Fibroblast of skin of left quadriceps (primary cell): ENCODE measurements at places on chromosomes 7 and 10.

GRCh38 chr7:147646568-147646967 is 944.0 kb upstream of the C7orf33 start:
- no peak for DNase-seq

DNA sequence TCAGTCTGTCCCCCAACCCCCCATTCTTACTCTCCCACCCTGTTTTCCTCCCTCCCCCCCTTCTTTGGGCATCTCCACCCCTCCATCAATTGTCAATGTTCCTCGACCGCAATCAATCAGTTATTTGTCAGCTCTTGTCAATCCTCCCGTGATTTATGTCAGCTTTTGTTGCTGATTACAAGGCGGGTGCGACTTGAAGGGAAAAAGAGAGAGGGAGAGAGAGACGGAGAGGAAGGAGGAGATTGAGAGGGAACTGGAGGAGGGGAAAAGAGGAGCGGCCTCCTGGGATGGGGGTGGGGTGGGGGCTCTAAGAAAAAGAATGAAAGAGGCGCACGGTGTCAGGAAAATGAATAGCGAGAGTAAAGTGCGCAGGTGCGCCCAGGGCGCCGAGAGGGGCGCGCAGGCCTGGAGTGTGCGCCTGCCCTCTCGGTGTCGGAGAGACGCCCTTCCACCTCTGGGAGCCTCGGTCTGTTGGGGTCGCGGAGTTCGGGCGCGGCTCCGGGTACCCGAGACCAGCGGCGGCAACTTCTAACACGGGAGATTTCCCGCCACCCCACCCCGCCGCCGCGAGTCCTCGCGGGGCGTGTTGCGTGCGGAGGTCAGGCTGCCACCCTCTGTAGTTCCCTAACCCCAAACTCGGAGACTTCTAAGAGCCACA is 1.1 kb upstream of the ZNF503 start:
- DNase-seq, result no peak

- DNase-seq, result no peak
These were observed 67.1 kb downstream of the TNS3 start for GRCh38 chr7:47514818-47515217.

DNA sequence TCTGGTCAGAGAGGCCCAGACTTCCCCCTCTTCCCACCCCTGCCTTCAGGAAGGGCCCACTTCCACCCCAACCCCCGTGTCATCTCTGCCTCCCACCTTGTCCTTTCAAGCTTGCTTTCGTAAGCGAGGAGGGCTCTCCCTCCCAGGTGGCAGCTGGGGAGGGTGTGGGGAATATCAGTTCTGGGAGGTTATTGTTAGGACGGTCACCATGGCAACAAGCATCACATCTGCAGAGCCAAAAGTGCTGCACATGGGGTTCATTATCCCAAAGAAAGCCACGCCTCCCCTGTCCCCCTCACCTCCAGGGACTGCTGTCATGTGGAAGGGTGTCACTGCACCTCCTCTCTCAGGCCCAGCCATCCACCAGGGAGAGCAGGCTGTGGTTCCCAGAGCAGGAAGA is 2.6 kb upstream of the CAMK2B start:
- no peak for DNase-seq

DNA sequence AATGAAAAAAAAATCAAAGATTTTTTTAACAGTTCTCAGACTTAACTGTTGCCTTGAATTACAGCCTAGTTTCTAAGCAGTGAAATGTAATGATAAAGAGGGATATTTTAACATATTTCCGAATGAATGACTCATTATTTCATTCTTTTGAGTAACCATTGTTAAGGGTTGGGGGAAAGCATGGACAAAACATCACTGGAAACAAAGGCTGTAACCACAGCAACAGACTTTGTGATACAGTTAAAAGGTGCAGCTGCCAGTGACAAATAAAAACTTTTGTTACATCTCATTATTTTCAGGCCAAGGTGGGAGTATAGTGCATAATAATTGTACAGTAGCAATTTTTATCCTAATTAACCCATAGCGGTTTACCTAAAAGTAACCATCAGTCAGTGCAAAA is 172.6 kb downstream of the LRRTM3 start:
- DNase-seq, result no peak

DNA sequence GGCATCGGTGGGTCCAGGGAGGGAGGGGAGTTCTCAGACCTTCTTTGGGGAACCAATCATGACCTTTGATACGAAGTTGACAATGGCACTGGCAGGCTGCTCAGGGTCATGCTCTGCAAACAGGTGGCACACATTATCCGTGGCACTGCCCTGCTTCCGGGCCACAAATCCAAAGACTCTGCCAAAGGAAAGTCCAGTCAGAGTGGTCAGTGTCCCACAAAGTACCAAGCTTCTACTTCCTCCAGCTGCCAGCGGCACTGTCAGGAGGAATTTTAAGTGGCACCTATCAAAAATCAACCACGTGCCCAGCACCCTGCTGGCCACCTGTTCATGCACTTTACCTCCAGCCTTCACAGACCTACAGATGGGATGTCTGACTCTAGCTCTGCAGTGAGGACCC is 303.9 kb downstream of the TNS3 start:
- DNase-seq, result no peak

DNA sequence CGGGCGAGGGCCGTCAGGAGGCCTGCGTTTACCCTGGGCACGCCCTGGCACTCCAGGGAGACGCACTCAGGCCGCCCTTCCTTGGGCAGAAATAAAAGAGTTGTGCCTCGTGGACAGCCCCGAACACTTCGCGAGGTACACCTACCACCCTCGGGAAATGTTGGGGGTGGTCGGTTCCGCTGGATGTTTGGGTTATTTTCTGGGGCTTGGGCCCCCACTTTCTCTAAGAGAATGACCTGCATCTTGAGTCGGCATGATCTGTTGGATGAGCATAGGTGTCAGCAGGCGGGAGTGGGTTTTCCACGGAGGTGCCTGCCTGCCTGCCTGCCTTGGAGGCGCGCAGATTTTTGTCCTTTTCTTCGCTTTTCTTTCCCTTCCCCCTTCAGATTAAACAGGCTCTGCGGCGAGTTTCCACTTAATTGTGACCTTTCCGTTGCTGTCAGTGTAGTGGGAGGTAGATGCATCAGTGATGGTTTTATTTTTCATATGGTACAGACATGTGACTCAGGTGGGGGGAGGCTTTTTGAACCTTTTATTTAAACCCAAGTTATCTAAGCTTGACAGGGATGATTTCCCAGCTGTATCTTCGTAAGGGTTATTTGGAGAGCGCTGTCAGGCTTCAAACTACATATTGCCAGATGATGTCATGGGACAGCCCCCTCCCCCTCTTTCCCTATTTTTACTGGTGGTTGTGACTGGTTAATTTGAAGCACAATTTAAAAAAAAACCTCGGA is 661 bp downstream of the HECTD2 start:
- no peak for DNase-seq

DNA sequence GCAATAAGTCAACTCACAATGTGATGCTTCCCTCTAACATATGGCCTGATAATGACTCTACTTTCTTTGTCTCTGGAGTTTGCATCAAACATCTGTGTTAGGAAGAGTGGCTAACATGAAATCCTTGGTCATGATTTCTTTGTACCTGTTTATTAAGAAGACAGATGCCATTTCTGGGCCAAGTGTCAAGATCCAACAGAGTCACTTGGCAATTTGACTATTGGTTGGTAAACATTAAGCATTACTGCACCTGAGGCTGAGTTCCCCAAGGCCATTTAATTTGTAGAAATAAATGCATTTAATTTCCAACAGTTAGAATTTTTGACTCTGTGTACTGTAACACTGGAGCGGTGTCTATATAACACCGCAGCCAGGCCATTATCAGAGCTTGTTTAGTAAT is 403.7 kb downstream of the GALNT17 start:
- DNase-seq, result no peak

GRCh38 chr10:93601146-93601773 is at the start of gene RBP4:
TSS of gene RBP4 (minus strand) at chr10:93601235. CDS start at chr10:93601028, 207 bp downstream.
- no peak for DNase-seq

DNA sequence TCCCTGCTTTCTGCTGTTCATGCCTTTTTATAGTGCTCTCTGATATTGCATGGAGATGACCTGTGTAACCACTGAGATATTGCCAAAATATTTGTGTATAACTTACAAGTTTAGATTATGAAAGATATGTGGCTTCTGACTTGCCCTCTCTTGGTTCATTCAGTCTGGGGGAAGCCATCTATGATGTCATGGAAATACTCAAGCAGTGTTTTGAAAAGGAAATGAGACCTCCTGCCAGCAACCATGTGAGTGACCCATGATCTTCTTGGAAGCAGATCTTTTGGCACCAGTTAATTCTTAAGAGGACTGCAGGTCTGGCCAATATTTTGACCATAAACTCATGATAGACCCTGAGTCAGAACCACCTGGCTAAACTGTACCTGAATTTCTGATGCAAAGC is 183.0 kb downstream of the THSD7A start:
- no peak for DNase-seq

DNA sequence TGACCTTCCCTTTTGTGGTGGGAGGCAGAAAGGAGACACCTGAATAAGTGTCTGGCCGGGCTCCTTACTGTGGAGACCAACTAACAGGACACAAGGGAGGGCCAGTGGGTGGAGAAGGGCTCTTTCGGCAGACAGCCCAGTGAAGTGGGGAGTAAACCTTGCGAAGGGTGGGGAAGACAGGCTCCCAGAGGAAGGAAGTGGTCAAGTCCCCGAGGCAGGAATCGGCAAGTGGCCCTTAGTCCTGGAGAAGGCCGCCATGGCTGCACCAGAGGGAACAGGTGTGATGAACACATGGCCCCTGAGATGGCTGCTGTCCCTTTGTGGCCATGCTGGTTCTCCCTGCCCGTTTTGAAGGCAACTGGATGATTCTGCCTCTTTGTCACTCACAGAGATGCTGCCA is 187.2 kb upstream of the IGFBP3 start:
- no peak for DNase-seq

DNA sequence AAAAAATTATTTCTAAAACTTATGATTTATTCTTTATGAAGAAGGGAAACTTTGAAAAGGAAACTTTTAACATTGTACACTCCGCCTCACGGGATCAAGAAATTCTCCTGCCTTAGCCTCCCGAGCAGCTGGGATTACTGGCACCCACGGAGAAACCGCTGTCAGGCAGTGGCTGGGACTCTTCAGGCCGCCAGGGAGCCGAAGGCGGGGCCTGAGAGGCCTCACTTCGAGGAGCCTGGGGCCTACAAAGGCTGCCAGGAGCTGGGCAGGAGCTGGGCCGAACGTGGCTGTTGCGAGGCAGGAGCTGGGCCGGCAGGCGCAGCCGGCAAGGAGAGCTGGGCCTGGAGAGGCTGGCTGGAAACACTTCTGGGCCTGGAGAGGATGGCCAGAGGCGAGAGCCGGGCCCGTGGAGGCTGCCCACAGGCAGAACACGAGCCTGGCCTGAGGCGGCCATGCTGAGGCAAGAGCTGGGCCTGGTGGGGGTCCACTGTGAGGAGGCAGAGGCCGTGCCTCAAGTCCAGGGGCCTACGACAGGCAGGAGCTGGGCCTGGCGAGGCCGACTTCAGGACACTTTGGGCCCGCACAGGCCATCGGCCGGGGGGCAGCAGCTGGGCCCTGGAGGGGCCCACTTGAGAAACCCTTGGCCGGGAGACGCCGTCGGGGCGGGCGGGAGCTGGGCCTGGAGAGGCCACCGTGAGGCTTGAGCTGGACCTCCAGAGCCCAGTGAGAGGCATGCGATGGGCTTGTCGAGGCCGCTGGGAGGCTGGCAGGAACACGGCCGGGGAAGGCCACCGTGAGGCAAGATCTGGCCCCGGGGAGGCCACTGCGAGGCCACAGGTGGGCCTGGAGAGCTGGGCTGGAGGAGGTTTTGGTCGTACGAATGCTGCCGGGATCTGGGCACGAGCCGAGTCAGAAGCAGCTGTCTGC is 23.7 kb downstream of the MDH2 start:
- DNase-seq, result no peak

- no peak for DNase-seq
These were observed 119.9 kb downstream of the MGMT start for GRCh38 chr10:129586898-129587443.

- DNase-seq, result no peak
These were observed 264.3 kb downstream of the ZEB1 start for GRCh38 chr10:31583293-31583692.

GRCh38 chr7:82542665-82543064 is 99.1 kb upstream of the CACNA2D1 start:
- peak; percentile 52 for DNase-seq

- peak; percentile 58 for DNase-seq
These were observed 95.1 kb upstream of the DIP2C start for GRCh38 chr10:784403-785088.

- DNase-seq, result no peak
These were observed 166.7 kb downstream of the DNAJB9 start for GRCh38 chr7:108736221-108736891.

GRCh38 chr10:19819419-19820033 is 3.3 kb downstream of the PLXDC2 start:
- no peak for DNase-seq

GRCh38 chr7:102387064-102387463 is 9.1 kb upstream of the PRKRIP1 start:
- DNase-seq, result no peak

DNA sequence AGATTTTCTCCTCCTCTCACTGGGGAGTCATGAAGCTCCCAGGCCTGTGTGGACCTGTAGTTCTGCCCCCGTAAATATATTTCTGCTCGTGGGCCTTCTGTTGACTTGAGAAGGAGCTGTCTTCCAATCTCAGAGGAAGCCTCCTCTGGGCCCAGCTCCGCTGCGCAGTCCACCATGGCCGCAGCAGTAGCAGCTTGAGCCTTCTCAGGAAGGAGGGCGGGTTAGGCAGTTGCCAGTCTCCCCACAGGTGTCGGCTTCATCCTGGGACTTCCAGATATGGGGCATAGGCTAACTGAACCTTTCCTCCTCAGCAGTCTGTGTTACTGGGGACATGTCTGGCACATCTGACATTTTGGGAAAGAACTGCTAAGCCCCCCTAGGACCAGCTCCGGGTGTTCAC is 62.9 kb upstream of the TRIM8 start:
- DNase-seq, result no peak

GRCh38 chr7:112908086-112908485 is 117.9 kb upstream of the TMEM168 start:
- no peak for DNase-seq

DNA sequence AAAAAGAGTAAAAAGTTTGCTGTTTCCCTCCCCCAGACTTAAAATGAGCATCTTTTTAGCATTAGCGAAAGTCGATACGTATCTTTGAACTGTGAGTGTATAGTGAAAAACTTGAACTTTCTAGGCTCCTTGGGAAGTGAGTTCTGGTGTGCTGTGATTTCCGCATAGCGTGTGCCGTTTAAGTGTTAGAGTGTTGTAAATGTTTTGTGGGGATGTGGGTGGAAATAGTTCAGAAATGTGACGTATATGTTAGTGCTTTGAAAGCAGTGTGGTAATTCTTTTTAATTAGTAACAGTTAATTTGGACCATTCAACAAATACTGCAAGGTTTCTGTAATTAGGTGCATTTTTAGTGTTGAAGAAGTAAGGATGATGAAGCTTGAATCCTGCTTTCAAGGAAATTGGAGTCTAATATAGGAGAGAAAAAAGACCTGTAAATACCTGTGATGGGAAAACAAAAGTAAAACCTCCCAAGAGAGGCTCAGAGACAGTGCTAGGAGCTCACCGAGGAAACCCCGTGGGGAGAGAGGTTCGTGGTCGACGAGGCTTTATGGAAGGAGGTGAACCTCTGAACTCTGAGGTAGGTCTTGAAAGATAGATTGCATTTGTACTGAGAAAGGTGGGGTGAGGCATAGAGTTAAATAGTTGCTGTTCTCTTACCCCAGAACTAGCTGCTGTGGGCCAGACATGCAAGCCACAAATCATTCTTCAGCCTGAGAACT is 40.8 kb downstream of the RBM33 start:
- no peak for DNase-seq

GRCh38 chr7:98357751-98358161 is 43.1 kb downstream of the BAIAP2L1 start:
- DNase-seq, result no peak
